ENCODE measurements at places on chromosomes 7 and 10. TPM values are rescaled to one million over a fixed set of nuclear protein-coding genes. Genes with fewer than 3 reads are reported as not detected.

SPACDR gene
- total RNA-seq = not detected

- no peak overlapping the region for H3K27ac ChIP-seq
- no peaks in the 10 kb centered on the region for H3K4me1 ChIP-seq
- no peaks in the 10 kb centered on the region for H3K27me3 ChIP-seq
- no peak overlapping the region for H3K4me3 ChIP-seq
- no peak for DNase-seq
These were observed 176.3 kb downstream of the DGKI start for GRCh38 chr7:137670222-137671064.

GRCh38 chr10:123140164-123140982 is 4.6 kb downstream of the HMX3 start:
- H3K36me3 ChIP-seq = no peaks in the 10 kb centered on the region
- peaks cover 42% of the 10 kb centered on the region for H3K27me3 ChIP-seq
- H3K4me3 ChIP-seq = no peak overlapping the region
- no peak overlapping the region for H3K27ac ChIP-seq
- DNase-seq = no peak
- peaks cover 25% of the 10 kb centered on the region for H3K4me1 ChIP-seq

DNA sequence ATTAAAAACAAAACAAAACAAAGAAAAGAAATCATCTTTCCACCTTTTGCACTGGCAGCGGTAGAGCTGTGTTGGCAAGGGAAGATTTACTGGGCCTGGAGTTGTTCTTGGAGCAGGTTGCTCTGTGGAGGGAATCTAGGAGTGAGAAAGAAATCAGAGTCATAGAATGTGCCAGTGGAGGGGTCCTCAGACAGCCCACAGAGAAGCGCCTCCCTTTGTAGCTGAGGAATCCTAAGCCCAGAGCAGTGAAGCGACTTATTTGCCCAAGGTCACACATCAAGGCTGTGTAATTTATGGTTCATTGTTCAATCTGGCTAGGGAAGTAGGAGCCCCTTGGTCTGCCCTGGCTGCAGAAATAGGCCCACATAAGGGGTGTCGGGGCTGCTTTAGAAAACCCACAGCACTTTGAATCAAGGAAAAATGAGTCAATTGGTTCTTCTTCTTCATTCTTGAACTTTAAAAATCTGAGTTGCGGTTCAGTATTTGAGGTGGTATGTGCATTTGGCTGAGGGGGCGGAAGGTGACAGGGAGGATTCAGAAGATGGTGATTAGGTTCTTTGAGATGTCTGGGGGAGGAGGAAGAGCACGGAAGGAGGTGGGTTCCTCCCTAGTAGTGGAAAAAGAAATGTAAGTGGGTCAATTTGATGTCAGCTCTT is 253.7 kb downstream of the PTEN start:
- no peaks in the 10 kb centered on the region for H3K36me3 ChIP-seq
- no peak for DNase-seq
- peaks cover 10% of the 10 kb centered on the region for H3K4me1 ChIP-seq
- no peaks in the 10 kb centered on the region for H3K27me3 ChIP-seq
- H3K4me3 ChIP-seq = no peak overlapping the region

FAM131B gene
- 1.5 TPM for total RNA-seq

DNA sequence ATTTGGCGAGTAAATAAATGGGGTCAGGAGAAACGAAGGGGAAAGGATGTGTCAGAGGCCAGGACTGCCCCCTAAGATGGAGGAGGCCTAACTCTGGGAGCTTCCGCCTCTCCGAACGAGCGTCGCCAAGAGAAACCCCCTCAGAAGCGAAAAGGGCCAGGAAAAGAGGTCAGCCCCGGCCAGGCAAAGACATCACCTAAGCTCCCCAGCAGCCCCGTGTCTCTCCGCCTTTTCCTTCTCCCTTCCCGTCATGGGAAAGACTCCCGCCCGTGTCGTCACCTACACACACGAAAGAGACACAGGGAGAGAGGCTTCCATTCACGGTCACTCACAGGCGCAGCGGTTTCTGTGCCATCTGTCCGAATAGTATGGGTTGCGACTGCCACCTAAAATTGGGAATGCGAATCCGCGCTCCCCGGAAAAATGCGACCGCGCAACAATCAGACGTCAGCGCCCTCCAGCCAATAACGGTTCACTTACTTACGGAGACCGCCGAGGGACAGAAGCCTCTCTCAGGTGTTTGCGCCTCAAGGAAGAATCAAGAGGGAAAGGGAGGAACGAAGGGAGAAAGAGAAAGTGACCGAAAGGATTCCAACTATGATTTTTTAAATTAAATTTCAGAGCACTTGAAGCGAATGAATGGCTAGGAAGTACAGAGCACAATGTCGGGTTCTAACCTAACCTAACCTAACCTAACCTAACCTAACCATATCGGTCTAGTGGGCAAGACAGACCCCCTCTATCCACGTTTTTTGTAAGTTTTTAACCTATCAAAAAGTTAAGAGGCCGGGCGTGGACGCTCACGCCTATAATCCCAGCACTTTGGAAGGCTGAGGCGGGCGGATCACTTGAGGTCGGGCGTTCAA is at the start of gene CWF19L1:
Gene CWF19L1, minus strand, starts transcription at position 400 of the 866 bp plus-strand sequence. Its CDS starts 45 bp downstream, at position 355.
- peak within 1 kb of the TSS; percentile 76 for H3K27ac ChIP-seq
- H3K4me1 ChIP-seq = peaks cover 24% of the 10 kb centered on the region
- H3K36me3 ChIP-seq = no peaks in the 10 kb centered on the region

DNA sequence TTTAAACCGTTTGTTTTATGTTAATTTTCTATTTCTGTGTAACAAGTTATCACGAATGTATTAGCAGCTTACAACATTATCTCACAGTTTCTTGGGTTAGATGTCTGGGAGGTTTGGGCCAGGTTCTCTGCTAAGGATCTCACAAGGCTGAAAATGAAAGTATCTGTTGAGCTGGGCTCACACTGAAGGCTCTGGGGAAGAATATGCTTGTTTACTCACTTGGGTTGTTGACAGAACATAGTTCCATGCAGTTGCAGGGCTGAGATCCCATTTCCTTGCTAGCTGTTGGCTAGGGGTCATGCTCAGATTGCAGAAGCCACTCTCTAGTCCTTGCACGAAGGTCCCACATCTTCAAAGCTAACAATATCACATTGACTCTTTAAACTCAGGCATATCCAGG is 266.6 kb upstream of the GNAI1 start:
- DNase-seq = no peak
- H3K27ac ChIP-seq = no peak overlapping the region
- no peak overlapping the region for H3K4me3 ChIP-seq
- H3K27me3 ChIP-seq = no peaks in the 10 kb centered on the region
- H3K4me1 ChIP-seq = no peaks in the 10 kb centered on the region

GRCh38 chr7:129470411-129470810 is 31.9 kb upstream of the SMKR1 start:
- H3K27ac ChIP-seq = no peak overlapping the region
- no peaks in the 10 kb centered on the region for H3K36me3 ChIP-seq
- H3K27me3 ChIP-seq = no peaks in the 10 kb centered on the region
- no peak overlapping the region for H3K4me3 ChIP-seq
- DNase-seq = no peak

GRCh38 chr7:39535720-39536119 is 30.5 kb upstream of the YAE1 start:
- H3K4me1 ChIP-seq = no peaks in the 10 kb centered on the region
- H3K27me3 ChIP-seq = no peaks in the 10 kb centered on the region
- no peak for DNase-seq
- H3K4me3 ChIP-seq = no peak overlapping the region
- H3K36me3 ChIP-seq = no peaks in the 10 kb centered on the region

SLC18A3 gene
- total RNA-seq = 0.49 TPM

ZNF32 gene
- total RNA-seq = 51.1 TPM

- H3K4me1 ChIP-seq = peaks cover 2% of the 10 kb centered on the region
- H3K4me3 ChIP-seq = no peak overlapping the region
- no peak overlapping the region for H3K27ac ChIP-seq
- DNase-seq = no peak
- H3K27me3 ChIP-seq = no peaks in the 10 kb centered on the region
These were observed 49.1 kb downstream of the MTURN start for GRCh38 chr7:30183749-30184369.

- no peaks in the 10 kb centered on the region for H3K27me3 ChIP-seq
- peak overlapping the region; percentile 90 for H3K27ac ChIP-seq
- no peaks in the 10 kb centered on the region for H3K36me3 ChIP-seq
- DNase-seq = no peak
- peaks cover 19% of the 10 kb centered on the region for H3K4me1 ChIP-seq
- peak overlapping the region; percentile 91 for H3K4me3 ChIP-seq
These were observed 639 bp upstream of the TFAM start for GRCh38 chr10:58384544-58384998.

DNA sequence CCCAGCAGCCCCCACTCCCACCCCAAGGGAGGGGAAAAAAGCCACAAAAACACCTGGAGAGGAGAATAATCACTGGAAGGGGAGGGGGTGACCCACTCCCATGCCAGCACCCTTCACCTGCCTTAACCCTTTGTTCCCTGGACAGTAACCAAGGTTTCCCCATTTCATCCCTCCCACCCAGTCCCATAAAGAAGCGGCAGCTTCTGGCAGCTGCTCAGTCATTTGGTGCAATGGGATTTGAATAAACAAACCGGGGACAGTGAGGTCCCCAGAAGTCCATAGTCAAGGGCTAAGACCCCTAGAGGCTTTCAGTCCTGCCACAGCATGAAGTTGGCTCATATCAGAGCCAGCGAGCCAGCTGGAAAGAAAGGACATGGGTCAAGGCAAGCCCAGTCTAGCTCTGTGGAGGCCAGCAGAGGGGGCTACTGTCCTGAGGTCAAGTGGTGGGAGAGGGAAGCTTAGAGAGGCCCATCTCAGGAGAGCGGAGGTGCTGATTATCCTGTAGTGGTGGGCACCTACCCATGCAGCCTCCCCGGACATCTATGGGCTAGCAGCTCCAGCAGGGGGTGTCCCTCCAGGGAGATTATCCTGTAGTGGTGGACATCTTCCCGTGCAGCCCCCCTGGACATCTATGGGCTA is 58.9 kb upstream of the LBX1 start:
- peaks cover 13% of the 10 kb centered on the region for H3K4me1 ChIP-seq
- H3K27ac ChIP-seq = no peak overlapping the region
- no peaks in the 10 kb centered on the region for H3K36me3 ChIP-seq

SPAM1 gene
- not detected for total RNA-seq
